NCI-H2171 treated with DMSO at 0.1 percent for 48 hours (cell line): ENCODE measurements at places on chromosomes 7 and 10.

DNA sequence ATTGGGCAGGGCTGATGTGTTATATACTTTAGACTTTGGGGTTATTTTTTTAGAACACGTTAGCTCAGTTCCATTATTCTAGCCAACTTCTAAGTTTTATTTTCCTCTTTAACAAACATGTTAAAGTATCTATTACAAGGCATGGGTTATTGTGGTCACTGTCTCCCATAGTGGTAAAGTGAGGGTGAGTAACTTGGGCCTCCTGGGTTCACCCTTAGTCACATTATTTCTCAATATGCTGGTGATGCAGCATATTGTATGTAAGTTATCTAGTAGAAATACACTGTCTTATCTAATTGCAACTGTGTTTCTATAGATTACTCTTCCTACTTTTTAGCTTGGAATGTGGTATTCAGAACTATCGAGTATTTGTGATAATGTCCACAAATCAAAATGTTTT is 65.9 kb downstream of the BBS9 start:
- no peak for DNase-seq

DNA sequence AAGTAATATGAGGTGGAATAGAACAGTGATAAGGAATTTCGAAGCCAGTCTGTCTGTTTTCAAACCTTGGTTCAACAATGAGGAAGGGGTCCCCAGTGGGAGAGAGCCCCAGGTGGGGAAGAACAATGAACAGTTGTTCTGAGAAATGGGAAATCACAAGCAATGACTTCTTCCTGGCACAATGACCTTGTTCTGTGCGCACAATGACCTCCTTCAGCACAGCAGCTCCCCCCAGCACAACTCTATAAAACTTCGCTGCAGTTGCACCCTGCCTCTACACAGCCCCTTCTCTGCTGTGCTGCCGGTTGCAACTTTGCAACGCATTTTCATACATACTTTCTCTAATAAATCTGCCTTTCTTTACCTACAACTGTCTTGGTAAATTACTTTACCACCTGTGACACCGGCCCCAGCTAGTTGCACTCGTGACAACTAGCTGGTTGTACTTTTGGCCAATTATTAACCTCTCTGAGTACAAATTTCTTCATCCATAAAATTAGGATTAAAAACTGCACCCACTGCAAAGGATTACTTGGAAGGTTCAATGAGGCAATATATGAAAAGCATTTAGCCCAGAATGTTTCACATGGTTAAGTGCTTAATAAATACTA is 40.5 kb downstream of the ASB4 start:
- no peak for DNase-seq

- no peak for DNase-seq
Measured at GRCh38 chr10:34420795-34421194, 394.3 kb downstream of the PARD3 start.

GRCh38 chr10:70593513-70593890 is 9.0 kb downstream of the PRF1 start:
- no peak for DNase-seq

DNA sequence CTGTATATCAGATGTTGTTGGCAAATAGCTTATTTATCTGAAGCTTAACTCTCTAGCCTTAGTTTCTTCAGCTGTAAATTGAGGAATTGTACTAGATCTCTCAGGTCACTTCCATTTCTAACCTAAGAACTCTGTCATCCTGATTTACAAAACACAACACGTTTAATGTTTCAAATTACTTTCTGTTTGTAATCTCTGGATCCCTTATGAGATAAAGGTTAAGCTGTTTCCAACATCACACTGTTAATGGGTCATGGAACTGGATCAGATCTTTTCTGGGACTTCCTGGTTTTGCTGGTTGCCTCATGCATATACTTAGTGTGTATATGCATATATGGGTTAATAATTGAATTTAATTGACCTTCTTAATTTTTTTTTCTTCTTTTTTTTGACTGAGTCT is 9.9 kb downstream of the SAMD8 start:
- no peak for DNase-seq

DNA sequence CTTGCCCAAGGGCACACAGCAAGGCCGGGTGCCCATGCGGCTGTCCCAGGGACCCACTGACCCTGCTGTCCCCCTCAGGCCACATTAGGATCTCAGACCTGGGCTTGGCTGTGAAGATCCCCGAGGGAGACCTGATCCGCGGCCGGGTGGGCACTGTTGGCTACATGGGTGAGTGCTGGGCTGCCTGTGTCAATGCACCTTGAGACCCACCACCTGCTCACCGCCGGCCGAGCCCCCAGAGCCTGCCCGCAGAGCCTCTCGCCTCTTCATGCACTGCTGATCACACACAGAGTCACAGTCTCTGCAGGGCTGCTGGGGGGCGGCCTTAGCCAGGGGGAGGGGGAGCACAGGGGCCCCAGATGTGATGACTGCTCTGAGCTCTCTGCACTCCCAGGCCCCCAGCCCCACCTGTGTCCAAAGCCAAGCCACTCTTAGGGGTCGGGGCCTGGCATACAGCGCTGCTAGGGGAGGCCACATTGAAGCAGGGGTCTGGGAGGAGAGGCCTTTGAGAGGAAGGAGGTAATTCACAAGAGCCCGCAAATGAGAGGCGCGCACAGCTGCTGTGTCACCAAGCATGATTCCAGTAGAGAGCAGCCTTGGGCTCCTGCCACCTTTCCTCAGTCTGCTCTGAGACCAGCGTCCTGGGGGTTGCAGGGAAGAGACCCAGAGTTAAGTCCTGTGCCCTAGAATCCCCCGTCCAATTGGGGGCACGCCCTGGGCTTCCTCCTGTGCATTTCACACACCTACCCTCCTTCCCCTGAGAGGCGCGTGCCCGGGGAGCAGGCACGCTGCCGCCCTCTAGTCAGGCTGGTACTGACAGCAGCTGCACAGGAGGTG is 100.4 kb downstream of the RGS10 start:
- no peak for DNase-seq

DNA sequence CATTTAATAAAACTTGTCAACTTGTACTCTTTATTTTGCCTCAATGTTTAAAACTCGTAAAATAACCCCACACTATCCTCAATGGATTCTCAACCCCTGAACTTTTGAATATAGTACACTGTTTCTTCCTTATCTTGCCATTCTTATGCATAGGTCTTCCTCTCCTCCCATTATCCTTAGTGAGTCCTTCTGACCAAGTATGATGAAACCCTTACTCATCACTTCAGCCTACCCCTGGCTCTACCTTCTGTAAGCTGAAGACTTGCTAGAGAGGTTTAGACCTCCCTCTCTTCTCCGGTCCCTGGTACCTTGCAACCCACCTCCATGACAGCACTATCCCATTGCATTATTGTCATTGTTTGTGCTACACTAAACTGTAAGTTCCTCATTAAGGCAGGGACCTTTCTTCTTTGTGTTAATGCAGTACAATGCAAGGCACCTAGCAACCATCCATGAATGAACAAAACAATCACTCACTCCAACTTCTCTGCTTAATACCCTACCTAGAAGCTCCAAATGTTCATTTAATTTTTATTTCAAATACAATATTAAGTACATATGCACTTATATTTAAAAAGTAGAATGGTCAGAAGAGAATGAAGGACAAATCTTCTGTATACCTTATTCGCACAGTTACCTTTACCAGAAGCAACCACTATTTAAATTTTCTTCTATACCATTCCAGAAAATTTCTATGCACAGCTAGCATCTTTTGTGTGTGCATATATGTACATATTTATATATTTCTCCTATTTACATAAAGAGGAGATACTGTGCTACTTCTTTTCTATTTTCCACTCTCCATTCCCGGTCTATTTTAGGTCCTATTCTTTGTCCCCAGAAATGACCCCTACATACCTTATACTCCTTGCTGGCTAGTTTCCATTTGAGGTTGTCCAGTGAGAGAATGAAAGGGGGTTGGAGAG is 77.5 kb downstream of the SLC16A9 start:
- DNase-seq: no peak

- no peak for DNase-seq
Measured at GRCh38 chr10:119278126-119278709, 70.8 kb downstream of the GRK5 start.

DNA sequence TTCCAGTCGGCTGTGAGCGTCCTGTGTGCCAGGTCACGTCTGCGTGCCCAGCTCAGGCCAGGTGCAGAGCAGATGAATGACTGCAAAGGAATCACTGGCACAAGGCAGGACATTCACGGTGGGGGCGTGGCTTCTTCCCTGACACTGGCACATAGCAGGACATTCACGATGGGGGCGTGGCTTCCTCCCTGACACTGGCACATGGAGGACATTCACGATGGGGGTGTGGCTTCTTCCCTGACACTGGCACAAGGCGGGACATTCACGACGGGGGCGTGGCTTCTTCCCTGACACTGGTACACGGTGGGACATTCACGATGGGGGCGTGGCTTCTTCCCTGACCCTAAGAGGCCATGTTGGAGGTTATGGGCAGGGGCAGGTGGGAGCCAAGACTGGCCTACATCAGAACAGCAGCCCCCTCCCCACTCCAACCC is 64.3 kb downstream of the MYL10 start:
- DNase-seq: no peak

- no peak for DNase-seq
Measured at GRCh38 chr10:91864744-91865143, 44.5 kb downstream of the FGFBP3 start.

- no peak for DNase-seq
Measured at GRCh38 chr7:139494835-139495579, 11.5 kb upstream of the KLRG2 start.

GRCh38 chr7:22138886-22139285 is 193.2 kb upstream of the CDCA7L start:
- DNase-seq: no peak

DNA sequence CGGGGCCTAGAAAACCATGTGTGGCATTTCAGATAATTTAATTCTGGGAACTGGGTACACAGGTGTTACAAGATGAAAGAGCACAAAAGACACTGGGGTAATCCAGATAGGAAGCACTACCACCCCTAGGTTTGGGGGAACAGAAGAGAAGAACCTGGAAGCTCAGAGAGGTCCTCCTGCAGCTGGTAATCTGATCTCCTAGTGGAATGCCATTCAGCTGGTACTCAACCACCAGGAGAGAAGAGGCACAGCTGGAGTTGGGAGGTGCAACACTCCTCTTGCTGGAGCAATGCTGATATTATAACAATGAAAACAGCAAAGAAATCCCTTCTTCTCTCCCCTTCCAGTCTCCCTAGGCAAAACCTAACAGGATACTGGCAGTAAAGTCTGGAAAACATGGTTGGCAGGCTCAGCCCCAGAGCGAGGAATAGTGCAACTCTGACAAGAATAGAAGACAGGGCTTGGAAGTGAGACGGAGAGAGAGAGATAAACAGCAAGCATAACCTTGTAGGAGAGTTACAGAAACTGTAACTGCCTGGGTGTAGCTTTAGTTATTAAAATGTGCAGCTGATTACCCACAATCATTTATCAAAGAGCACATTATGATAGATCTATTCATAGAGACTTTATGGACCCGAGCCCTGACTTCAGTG is 35.0 kb downstream of the NRF1 start:
- DNase-seq: peak; percentile 49

GRCh38 chr7:67690700-67691099 is 694.1 kb downstream of the TYW1 start:
- DNase-seq: no peak

DNA sequence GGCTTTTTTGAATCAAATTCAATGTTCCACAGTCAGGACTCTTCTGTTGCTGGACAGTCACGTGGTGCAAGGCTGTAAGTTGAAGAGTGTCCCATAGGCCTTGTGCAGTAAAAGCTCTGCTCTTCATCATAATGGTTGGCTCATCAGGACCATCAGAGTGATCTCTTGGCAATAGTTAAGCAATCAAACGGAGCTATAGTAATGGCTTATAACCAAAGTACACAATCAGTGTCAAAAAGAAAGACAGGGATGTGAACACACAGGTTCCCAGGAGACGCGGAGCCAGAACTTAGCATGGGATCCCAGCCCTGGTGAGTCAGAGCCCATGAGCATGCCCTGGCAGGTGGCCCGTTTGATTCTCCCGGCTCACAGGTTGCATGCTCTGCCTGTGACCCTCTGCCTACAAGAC is 10.8 kb upstream of the GPNMB start:
- DNase-seq: peak; percentile 70

- no peak for DNase-seq
Measured at GRCh38 chr10:79552143-79552542, 8.1 kb downstream of the SFTPA2 start.

DNA sequence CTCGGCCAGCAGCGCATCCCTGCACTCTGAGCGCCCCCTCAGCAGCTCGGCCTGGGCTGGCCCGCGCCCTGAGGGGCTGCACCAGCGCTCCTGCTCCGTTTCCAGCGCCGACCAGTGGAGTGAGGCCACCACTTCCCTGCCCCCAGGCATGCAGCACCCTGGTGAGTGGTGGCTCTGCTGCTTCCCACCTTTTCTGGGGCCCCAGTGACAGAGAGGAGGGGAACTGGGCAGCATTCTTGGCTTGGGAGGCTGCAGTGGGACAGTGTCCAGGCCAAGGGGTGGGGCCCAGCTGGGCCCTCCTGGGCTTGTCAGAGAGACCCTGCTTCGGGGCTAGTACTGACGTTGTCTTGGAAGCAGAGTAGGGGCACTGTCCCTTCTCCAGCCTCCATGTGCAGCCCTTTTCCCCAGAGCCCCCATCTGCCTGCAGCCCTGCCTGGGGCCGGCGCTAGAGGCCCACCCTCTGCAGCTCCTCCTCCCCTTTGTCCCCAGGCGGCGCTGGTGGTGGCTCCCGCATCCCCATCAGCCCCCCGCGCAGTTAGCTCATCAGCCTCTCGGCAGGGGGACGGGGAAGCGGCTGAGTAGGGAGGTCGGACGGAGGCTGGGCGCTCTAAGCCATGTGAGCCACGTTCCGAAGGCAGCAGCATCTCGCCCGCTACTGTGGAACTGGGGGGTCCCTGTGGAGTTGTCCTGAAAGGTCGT is 29.2 kb downstream of the GBX1 start:
- no peak for DNase-seq

GRCh38 chr10:4453276-4453675 is 372.7 kb upstream of the AKR1E2 start:
- no peak for DNase-seq

- DNase-seq: no peak
Measured at GRCh38 chr7:67542916-67543315, 546.3 kb downstream of the TYW1 start.

DNA sequence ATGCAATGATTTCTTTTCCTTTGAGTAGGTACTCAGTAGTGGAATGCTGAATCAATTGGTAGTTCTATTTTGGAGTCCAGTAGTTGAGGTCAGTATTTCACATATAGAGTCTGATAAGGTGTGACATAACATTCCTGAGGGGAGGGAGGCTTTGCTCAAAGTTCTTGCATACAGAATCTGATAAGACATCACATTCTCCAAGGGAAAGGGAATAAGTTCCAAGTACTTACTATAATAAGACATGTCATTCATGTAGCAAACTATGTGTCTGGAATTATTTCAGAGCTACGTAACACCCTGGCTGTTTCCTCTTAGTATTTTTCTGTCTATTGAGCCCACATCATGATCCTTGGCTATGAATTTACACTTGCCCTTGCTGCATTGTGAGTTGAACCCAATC is 74.3 kb upstream of the POM121L12 start:
- DNase-seq: no peak

- DNase-seq: no peak
Measured at GRCh38 chr10:123720536-123720935, 54.4 kb downstream of the GPR26 start.
